Right lobe of liver (tissue), 6 donors: ENCODE measurements at places on chromosomes 5 and 9. TPM values are rescaled to one million over a fixed set of nuclear protein-coding genes. Genes with fewer than 3 reads are reported as not detected.

- DNase-seq = no peak
Observed at GRCh38 chr5:43663916-43664315, 60.9 kb downstream of the NNT start.

DNA sequence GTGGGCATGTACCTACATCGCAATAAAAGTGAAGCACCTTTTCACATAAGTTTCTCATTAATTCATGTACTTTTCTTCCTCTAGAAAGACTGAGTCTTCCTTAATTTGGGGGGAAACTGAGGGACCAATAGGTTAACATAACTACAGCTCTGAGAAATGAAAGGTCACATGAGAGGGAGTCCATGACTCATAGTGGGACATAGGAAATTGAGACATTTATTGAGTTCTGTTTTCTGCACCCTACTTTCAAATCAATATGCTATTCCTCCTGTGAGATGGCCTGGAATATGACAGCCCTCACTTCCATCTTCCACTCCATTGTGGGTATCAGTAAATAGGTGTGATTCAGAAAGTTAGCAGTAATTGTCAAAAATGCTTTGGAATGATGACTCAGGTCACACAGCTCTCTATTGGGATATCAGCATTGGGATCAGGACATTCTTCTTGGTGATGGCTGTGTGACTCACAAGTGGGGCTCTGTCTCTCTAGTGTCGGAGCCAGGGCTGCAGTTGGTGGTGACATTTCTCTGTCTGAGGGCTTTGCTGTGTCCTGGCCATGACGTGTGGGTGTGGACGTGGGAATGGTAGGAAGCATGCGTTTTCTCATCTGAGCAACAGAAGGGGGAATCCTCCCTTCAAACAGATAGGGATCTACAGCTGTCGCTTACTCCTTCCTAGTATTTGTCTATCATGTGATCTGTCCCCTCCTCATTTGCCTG is 125.0 kb downstream of the TRIO start:
- no peak for DNase-seq

The RNF208 gene
- 4.3 TPM for total RNA-seq

The SLC6A3 gene
- not detected for total RNA-seq

- DNase-seq = no peak
Observed at GRCh38 chr5:88245241-88245892, 23.3 kb downstream of the TMEM161B start.

- DNase-seq = no peak
Observed at GRCh38 chr5:35859101-35859661, 2.5 kb downstream of the IL7R start.

The C5 gene
- total RNA-seq = 415 TPM

- no peak for DNase-seq
Observed at GRCh38 chr9:121593066-121593465, 58.4 kb upstream of the DAB2IP start.

DNA sequence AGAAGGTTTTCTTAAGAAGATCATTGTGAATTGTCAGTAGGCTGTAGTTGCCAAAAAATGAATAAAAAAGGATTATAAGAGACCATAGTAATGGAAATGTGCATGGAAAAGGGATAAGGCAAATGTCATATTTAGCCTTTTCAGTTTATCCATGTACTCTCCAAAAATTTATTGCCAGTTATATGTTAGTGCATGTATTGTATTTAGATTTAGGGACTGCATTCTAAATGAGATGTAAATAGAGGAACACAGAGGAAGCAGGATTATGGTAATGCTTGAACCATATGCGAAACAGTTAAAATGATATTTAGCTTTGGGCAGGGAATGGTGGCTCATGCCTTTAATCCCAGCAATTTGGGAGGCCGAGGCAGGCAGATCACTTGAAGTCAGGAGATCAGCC is 33.0 kb downstream of the DDX46 start:
- no peak for DNase-seq

- no peak for DNase-seq
Observed at GRCh38 chr9:105333076-105333475, 88.6 kb downstream of the SLC44A1 start.

GRCh38 chr5:33367416-33367815 is 73.3 kb upstream of the TARS1 start:
- DNase-seq = no peak

GRCh38 chr5:124583469-124584350 is 162.7 kb downstream of the ZNF608 start:
- DNase-seq = no peak

- DNase-seq = no peak
Observed at GRCh38 chr5:35855187-35855586, 1.5 kb upstream of the IL7R start.

- no peak for DNase-seq
Observed at GRCh38 chr5:180423133-180423532, 70.0 kb upstream of the GFPT2 start.

- DNase-seq = no peak
Observed at GRCh38 chr5:109584986-109585599, 104.6 kb upstream of the MAN2A1 start.

DNA sequence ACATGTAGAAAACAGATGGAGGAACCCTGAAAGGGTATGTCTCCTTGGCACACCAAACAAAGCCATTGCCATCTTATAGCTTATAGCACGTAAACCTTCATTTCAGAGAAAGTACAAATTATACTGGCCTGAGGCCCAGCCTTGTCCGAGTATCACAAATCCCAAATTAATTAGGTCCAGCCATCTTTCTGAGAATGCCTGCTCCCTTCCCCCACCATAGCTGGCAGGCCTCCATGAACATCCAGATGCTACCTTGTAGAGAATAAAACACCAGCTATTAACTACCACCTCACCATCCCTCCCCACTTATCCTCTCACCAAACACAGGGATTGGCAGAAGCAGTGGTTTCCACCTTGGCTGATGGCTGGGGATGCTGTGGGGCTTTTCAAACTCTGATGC is 224.0 kb downstream of the SPOCK1 start:
- DNase-seq = no peak
